Omental fat pad (tissue), 4 donors: ENCODE measurements at places on chromosomes 4 and X.

DNA sequence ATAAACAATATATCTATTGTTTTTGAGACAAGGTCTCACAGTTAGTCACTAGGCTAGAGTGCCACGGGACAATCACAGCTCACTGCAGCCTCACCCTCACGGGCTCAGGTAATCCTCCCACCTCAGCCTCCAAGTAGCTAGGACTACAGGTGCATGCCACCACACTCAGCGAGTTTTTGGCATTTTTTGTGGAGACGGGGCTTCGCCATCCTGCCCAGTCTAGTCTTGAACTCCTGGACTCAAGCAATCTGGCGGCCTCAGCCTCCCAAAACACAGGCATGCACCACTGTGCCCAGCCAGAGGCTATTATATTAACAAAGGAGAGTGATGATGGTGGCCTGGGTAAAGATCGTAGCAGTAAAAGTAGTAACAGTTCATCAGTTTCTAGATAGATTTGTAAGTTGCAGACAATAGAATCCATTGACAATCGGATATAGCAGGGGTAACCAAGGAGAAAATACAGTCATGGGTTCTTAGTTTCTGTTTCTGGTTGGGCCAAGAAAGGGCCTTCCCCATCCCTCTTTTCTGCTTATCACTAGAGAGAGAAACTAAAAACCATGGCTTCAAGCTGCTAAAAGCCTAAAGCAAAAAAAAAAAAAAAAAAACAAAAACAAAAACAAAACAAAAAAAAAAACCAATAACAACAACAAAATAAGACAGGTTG is 60.6 kb downstream of the ANXA10 start:
- DNase-seq: no peak

GRCh38 chrX:54810532-54810931 is 3.0 kb downstream of the MAGED2 start:
- DNase-seq: no peak

DNA sequence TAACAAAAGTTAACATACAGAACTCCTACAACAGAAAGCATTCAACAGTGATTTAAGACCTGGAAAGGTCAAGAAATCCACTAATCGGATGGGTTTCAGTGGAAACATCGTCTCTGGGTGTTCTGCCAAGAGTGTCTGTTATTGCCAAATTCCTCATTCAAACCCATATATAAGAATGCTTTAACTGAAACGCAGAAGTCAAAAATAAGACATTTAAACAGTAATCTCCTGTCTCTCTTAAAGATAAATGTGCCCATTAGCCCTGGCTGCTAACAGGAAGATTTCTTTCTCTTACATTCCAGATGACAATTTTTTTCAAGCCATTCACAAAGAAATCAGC is 31.5 kb downstream of the DCTD start:
- DNase-seq: no peak

DNA sequence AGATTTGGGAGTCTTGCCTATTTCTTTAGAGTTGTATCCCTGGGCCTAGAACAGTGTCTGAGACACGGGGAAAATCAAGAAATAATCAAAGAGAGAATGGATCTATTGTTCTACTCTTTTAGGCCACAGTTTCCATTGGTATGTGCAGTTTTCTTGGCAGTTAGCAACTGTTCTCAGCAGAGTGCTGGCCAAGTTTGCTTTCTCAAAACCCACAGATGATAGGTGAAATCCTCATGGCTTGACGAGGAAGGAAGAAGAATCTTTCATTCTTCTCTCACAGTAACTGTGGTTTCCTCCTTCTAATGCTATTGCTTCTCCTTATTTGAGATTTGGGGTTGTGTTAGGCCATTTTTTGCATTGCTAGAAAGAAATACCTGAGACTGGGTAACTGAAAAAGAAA is 42.2 kb downstream of the AGA start:
- no peak for DNase-seq

DNA sequence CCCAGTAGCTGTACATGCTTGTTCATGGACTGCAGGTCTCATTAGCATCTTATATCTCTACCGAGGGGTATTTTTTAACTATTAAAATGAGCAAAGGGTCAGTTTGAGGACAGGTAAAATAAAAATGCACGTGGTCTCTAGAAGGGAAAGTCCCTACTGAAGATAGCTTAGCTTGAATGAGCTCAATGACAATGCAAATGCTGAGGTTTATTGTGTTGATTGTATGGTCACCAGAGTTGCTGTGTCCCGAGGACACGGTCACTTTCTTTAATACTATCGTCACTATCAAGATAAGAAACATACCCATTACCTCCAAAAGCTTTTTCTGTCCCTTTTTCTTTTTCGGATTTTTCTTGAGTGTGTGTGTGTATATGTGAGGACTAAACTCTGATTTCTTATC is 250.5 kb upstream of the PRKX start:
- DNase-seq: no peak

DNA sequence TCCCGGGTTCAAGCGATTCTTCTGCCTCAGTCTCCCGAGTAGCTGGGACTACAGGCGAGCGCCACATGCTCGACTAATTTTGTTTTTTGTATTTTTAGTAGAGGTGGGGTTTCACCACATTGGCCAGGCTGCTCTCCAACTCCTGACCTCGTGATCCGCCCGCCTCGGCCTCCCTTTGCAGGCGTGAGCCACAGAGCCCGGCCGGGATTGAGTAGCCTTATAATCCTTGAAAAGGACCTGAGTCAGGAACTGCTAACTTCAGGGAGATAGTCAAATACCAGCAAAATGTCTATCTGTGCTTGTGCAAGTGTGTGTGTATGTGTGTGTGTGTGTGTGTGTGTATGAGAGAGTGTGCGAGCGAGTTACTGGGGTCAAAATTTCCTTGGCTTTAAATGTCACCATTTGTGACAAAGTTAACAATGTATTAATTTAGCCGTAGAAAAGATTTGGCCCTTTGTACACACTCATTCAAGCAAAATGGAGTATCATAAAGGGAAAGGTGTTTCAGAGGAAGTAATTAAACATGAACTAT is 1.8 kb upstream of the KDM6A start:
- DNase-seq: no peak

DNA sequence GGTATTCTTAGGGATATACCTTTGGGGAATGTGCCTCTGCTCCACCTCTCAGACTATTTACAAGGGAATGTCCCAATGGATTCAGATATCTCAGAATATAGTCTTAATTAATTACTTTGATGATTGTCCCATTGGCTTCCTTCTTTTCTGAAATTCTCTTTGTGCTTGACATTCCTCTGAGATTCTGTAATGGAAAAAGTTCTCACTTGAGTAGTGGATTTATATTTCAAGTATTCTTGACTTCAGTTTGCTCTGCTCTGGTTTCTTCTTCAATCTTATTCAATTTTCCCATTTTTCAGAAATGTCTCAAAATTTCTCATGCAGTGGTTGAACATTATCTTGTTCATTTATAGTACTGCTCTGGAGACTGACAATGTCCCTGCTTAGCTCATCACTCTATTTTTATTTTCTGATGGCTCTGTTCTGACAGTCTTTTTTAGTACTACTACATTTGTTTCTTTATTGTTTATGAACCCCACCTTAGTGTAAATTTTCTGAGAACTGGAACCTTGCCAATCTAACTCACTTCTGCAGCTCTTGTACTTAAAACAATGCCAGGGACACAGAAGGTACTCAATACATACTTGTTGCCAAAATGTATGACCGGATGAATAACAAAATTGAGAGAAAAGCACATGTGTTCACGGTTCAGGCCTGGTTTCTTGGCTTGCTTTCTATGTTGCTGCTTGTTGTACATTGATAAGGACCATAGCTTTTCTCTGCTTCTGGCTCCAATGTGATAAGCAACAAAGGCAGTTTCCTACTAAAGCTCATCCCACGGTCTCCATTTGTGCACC is 471.7 kb downstream of the GASK1B start:
- no peak for DNase-seq

- DNase-seq: no peak
Measured at GRCh38 chr4:101806914-101807313, 16.4 kb downstream of the BANK1 start.

- no peak for DNase-seq
Measured at GRCh38 chr4:176492646-176493302, 173.0 kb downstream of the SPCS3 start.

- no peak for DNase-seq
Measured at GRCh38 chr4:10750714-10751113, 66.1 kb upstream of the CLNK start.

DNA sequence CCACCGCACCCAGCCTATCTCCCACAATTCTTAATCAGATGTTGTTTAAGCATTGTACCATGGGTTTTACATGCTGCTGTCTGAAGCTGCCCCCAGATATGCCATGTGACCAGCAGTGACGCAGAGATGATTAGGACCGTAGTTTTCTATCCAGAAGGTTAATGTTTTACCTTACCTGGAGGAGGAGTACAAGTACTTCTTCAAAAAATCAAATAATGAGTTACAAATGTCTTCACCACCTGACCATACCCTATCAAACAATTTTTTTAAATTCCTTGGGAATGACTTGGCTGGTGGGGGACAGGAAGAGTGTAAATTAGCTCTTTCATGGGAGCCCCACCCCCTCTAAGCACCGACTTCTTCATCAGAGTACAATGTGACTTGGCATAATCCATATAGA is 16.2 kb upstream of the SGMS2 start:
- no peak for DNase-seq

DNA sequence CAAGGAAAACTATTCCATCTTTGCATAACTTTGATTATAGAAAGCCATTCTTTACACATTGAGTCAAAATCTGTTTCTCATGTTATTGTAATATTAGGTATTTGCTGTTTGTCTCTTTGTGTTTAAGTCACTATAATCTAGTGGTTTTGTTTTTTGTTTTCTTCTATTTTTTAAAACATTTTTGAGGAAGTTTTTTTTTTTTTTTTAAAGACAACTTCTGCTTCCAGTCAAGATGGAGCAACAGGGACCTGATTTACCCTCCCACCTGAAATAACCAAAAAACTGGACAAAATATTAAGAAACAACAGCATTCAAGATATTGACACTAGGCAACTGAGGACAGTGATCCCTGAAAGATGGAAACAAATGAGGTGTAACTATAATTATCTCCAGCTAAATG is 18.4 kb upstream of the NSUN7 start:
- no peak for DNase-seq

GRCh38 chr4:27248829-27249228 is 388.2 kb downstream of the STIM2 start:
- DNase-seq: no peak

GRCh38 chr4:93232883-93233282 is 595.7 kb upstream of the ATOH1 start:
- no peak for DNase-seq

DNA sequence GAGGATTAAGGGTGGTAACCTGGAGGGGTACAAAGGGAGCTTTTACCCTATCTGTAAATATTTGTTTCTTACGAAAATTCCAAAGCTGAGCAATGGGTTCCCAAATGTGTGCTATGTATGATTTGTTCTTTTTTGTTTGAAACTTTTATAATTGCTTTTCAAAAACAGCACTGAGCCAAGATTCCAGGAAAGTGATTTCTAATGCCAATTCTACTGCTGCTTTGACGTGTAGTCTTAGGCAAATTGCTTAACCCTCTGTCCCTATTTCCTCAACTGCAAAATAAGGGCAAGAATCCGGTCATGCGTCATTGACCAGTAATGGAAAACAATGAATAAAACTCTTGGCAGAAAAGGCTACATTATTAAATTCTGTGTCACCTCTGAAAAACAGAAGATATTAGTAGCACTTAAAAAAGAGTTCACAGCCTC is 454.7 kb downstream of the IL15 start:
- no peak for DNase-seq

GRCh38 chr4:184100297-184100885 is 117.3 kb downstream of the ENPP6 start:
- DNase-seq: no peak

DNA sequence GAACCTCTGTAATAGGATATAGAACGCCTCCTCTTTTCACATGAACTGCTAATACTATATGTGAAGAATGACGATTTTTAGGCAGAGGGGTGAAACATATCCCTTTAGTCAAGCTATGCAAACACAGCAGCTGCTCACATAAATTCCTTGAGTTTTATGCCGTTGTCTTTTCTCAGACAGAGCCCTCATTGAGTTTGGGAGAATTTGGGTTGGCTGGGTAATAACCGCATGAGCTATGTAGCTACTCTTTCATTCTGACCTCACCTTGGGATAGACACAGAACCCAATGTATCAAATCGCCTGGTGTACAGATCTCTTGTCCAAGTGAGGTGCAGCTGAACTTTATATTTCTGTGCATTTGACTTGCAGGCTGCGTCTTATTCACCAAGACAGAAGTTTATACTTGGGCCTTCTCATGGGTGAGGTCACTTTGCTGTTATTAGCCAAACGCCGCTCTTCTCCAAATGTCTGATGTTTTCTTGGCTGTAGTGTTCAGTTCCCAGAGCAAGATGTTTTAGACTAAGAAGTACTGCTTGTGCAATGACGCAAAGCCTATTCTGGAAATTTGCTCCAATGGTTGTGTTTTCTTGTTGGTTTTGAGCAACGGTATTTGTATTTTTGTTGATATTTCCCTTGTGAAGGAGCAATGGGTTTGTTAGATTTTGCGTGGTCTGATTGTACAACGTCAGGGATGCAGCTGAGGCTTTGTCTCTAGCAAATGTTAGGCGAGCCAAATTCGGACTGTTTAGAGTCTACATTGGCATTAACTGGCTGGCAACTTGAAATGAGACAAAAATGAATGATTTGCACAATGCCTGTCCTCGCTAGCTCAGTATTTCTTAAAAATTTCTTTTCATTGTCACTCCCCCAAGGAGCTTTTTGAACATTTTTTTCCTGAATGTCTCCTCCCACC is 11.2 kb upstream of the SPARCL1 start:
- DNase-seq: no peak

GRCh38 chr4:76090241-76090691 is 15.8 kb downstream of the ART3 start:
- no peak for DNase-seq

DNA sequence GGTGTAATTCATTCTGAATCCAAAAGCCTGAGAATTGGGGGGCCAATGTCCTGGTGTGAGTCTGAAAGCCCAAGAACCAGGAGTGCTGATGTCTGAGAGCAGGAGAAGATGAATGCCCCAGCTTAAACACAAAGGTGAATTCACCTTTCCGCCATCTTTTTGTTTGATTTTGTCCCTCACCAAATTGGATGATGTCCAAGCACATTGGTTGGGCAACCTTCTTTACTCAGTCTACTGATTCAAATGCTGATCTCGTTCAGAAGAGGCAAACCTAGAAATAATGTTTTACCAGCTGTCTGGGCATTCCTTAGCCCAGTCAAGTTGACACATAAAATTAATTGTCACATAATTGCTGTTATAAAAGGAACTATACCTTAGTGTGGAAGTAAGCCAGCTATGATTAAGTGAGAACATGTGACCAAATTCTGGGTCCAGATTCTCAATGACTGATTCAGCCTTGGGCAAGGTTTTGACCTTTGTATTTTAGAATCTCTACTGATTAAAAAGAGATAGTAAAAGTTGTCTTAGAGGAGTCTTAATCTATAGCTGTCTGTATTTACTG is 34.5 kb upstream of the SLC4A4 start:
- no peak for DNase-seq
